ENCODE measurements at places on chromosomes 5 and 9. TPM values are rescaled to one million over a fixed set of nuclear protein-coding genes. Genes with fewer than 3 reads are reported as not detected.
A peak's percentile ranks its signal among the peaks of the same experiment; 100 is the strongest.

The INPP5E gene
- total RNA-seq, result 1.6 TPM

The FANCG gene
- 13.9 TPM for total RNA-seq

The COL15A1 gene
- 1.9 TPM for total RNA-seq

GRCh38 chr5:61261136-61261535, 70.9 kb upstream of the ZSWIM6 start:
- DNase-seq, result no peak

DNA sequence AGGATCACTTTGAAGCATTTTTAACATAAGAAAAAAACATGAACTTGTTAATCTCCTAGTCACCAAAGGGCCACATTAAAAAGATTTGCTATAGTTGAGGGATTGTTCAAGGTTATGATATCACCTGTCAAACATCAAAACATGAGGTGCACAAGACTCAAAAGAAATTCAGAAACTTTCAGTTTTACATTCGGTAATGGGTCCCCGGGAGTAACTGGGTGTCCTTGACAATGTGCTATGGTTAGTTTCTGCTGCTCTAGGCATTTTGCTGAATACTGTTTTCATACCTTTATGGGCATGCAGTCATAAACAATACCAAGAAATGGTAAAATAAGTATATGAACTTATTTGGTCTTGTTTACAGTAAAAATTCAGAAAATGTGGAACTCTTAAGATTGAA, 92.8 kb upstream of the EDIL3 start:
- no peak for DNase-seq

DNA sequence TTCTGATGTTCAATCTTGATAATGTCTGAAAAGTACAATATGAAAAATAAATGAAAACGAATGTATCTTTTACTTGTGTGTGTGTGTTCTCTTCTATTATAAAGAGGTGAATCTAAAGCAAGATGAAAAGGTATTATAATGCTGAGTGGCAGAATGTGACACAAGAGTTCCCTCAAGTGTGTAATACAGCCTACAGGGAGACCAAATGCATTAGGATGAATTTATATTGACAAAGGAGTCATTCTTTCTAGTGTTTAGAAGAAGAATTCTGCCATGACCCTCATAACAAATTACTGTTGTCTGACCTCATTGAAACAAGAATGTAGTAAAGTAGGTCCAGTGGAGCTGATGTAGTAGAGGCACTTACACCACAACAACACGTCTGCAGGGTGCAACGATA, 1119.0 kb upstream of the CDH10 start:
- no peak for DNase-seq

- DNase-seq, result no peak
Measured at GRCh38 chr5:133934822-133935666, 33.4 kb downstream of the C5orf15 start.

DNA sequence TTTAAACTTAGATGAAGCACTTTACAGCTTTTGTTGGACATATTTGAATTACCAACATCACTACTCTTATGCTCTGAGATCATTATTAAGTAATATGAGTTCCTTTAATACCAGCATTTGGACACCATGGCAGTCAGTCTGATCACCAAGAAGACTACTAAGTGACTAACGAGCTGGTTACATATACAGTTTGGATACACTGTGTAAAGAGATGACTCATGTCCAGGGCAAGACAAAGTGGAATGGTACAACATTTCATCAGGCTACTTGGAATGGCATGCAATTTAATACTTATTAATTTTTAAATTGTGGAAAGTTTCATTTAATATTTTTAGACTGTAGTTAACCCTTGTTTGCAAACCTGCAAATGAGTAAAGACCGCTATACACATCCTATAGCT, 237.4 kb upstream of the PRDM9 start:
- no peak for DNase-seq

- DNase-seq, result no peak
Measured at GRCh38 chr5:162382839-162383238, 315.3 kb downstream of the GABRG2 start.

DNA sequence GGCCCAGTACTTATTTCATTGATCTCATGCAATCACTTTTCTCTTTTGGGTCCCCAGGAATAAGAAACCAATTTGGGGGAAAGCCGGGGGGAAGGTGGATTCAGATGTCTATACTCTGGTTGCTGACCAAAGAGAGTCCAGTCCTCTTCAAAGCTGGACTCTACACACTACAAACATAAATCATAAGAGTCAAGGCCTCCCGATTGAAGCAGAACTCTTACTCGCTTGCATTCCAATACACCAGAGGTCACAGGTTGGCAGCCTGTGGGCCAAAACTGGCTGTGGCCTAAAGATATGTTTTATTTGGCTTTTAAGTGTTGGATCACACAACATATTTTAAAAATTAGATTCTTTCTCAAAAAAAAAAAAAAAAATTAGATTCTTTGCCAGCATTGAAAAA, 311.4 kb upstream of the MSX2 start:
- DNase-seq, result no peak

DNA sequence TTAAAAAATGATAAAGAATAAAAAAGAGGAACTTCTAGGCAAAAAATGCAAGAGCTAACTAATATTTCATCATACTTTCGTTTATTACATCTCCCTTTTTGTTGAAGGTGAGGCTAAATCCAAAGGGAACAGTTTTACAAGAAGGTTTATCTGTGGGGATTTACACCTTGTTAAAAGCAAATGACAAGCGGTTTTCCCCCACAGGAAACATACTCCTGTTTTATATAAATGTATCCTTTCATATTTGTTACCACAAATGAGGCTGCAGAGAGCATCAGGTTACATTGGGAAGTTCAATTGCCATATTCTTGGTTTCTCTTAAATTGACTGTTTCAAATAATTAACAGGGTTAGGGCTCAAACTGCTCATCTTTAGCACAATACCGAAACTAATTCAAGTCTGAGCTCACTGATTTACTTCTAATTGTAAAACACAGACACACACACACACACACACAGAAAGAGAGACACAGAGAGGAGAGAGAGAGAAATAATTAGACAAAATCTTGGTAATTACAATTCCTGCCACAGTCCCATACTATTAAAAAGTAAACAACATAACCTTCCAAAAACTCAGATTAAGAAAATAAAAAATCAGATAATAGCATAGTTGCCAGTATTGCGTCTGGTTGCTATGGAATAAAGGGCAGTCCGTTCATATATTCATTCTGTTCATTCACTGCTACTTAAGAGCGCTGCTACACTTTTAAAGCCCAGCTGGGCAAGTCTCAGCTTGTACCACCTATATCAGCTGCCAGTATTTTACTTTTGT, 17.1 kb downstream of the RFX3 start:
- DNase-seq, result peak; percentile 37

DNA sequence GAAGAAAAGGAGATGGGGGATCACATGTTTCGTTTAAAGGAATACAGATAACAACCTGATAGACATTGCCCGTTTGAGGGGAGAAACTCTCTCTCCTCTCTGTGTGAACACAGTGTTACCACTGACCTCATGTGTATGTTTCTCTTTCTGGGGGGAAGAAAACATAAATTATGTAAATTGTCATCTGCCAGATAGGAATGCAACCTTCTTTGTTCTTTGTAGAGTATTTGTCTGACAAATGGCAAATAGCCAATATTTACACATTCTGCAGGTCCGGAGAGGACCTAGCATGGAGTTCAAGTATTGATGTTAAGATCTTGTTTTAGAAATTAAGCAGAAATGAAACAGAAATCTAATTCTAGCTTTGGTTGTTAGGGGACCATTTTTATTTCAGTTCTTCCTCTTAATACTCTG, 276.3 kb downstream of the SAXO1 start:
- no peak for DNase-seq

- no peak for DNase-seq
Measured at GRCh38 chr9:130308081-130308571, 42.6 kb downstream of the HMCN2 start.

GRCh38 chr5:6076341-6077239, 301.8 kb downstream of the MED10 start:
- no peak for DNase-seq

DNA sequence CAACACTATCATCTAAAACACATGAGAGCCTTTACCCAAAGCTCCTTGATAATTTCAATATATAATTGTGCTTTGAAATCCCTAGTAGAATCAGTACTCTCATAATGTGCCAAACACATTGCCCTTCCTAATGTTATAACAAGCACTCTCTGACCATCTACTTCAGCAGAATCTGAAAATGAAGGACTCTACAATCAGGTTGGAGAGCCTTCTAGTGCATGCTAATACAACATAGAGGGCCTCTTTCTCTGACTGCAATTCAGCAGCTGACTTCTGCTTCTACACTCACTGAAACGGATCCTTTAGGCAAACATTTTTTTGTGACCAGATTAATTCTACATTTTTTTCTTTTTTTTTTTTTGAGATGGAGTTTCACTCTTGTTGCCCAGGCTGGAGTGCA, 155.6 kb downstream of the EPB41L4A start:
- DNase-seq, result no peak

DNA sequence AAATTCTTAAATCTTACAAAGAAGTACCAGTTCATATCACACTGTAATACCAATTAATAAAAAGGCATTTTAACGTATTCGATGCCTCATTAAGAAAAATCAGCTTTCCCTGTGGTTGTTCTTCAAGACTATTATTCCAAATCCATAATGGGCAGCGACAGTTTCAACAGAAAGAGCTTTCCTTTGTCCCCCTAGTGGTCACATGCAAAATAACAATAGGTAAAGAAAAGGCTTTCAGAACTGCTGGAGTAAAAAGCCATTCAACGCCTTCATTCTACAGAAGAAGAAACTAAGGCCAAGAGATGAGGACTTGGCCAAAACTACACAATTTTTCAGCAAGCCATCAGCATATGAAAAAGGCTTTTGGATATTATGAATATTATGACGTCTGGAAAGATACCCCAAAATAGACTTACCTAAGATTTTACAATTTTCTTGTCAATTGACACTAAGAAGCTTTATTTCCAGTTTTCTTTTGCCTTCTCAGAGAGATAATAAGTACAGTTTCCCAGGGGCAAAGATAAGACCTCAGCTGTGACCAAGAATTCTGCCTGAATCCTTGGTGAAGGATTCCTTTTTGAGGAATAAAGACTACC, 6.7 kb upstream of the CDH6 start:
- DNase-seq, result peak; percentile 59

DNA sequence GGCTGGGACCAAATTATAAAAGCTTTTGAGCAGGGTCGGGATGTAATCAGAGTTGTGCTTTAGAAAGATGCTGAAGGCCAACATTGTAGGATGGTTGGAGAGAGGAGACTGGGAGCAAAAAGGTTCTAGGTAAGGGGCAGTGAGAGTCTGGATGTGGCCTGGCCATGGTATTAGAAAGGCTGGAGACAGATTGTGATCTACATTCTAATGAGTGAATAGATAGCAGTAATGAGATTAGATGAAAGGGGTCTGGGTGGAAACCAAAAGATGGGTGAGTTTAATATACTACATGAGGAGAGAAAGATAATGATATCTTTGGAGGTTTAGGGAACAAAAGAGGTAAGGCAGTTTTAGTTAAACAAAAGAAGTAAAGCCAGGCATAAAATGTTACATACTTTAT, 88.8 kb upstream of the SH3GL2 start:
- no peak for DNase-seq

Data from IMR-90 (cell line).